ENCODE measurements at places on chromosomes 12 and 14.

GRCh38 chr14:73728717-73729330 lies 14.6 kb upstream of the PNMA1 start:
- no peak for DNase-seq

DNA sequence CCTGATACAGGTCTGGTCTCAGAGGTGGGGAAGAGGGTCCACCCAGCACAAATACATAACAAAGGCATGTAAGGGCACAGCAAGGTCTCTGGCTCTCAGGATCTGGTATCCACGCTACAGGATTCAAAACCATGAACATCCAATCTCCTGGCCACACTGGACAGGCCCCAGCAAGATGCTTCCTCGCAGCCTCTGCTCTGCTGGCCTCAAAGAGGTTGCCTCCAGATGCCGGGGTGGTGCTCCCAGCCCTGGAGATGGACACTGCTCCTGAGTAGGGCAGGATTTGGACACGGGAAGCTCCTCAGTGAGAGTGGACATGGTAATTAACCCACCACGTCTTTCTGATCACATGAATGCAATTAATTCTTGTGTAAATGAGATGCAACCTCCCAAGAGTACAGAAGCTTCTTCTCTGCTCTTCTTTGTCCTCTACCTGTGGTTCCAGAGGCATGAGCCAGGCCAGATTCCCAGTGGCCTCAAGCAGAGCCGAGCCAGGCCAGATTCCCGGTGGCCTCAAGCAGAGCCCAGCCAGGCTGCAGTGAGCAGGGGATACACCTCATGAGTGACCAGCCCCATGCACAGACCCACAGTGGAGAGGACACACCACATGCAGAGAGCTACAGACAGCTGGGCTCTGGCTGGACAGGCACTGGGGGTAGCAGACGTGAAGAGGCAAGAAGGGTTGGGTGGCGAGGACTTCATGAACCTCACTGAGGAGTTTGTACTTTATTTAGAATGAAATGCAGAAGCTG lies 186.4 kb downstream of the PIWIL1 start:
- DNase-seq = no peak

DNA sequence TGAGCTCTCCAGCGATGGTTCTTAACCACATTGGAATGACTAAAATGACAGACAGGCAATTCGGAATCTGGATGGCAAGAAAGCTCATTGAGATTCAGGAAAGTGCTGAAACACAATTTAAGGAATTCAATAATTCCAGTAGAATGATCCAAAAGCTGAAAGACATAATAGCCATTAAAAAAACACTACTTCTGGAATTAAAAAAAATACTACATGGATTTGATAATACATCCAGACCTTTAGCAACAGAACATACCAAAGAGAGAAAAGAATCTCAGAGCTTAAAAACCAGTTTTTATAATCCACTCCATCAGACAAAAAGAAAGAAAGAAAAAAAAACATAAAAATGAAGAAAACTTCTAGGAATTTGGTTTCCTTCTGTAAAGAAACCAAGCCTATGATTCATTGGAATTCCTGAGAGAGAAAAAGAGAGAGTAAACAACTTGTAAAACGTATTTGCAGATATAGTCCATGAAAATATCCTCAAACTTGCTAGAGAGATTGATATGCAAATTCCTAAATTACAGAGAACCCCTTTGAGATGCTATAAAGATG lies 52.8 kb downstream of the SLCO1B1 start:
- no peak for DNase-seq

DNA sequence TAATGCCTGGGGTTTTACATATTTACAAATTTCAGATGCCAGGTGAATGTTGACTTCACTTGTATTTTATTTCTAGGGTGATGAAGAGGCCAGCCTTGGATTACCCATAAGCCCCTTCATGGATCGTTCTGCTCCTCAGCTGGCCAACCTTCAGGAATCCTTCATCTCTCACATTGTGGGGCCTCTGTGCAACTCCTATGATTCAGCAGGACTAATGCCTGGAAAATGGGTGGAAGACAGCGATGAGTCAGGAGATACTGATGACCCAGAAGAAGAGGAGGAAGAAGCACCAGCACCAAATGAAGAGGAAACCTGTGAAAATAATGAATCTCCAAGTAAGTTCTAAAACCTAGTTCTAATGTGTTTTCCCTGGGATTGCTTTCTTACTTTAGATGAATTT lies 41.3 kb upstream of the SLCO1C1 start:
- no peak for DNase-seq

DNA sequence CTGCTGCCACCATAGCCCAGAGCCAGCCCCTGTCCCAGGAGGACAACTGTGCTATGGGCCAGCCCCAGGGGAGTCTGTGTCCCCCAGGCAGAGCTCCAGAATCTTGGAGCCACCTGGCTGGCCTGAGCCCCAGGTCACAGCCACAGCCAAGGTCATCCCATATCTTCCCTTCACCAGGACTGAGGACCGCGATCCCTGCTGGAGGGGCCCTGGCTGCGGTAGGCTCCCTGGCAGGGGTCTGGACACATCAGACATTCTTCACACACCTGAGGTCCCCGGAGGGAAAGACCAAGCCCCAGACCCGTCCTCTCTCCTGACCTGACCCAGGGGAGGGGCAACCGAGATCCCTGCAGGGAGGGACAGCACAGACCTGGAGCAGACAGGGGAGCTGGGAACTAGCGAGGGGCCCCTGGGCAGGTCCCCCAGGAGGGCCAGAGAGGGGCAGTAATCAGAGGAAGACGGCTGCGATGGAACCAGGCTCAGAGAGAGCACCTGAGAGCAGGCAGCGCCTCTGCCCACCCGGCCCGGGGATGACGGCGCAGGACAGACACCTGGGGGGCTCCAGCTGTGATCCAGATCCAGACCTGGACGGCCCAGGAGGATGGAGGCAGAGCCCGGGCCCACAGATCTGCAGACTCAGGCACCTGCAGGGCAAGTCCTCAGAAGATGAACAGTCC lies 103.2 kb upstream of the EIF5 start:
- DNase-seq = no peak
